ENCODE measurements at places on chromosomes 11 and 22.

DNA sequence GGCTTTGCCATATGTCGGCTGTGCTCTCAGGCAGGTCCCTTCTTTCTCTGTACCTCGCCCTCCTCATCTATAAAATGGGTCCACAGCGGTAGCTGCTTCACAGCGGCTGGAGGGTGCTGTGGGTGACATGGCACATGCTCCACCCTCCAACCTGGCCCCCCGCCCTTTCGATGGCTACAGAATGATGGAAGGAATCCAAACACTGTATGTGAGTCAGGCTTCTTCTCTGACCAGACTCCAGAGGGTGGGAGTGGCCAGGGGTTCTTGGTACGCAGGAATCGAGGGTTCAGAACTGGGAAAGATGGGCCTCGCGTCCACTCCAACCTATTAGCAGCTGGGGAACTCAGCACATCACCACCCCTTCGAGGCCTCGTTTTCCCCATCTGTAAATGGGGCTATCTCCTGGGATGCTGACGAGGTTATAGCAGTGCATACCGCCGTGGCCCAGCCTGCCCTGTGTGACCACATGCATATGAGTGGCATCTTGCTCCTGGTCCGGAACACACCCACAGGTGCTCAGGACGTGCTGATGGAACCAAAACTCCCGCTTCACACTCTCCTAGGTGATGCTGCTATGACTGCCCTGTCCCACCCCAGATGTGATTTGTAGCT is 26.4 kb downstream of the MN1 start:
- DNase-seq: no peak

DNA sequence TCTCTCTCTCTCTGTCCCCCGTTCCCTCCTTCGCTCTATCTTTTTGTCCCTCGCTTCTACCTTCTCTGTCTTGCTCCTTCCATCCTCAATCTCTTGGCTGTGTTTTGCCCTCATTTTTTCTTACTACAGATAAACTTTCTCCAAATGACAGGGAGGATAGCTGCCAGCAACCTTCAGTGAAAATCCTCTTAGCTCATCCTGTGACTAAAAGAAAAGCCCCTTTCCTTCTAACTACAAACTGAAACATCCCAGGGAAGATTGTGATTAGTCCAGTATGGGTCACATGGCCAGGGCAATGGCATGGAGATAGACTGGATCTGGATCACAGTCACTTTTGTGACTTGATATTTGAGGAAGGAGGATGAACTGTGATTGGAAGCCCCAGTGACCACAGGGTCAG is 10.4 kb downstream of the SPON1 start:
- no peak for DNase-seq

GRCh38 chr22:22011964-22012363 is 29.4 kb upstream of the TOP3B start:
- DNase-seq: no peak

DNA sequence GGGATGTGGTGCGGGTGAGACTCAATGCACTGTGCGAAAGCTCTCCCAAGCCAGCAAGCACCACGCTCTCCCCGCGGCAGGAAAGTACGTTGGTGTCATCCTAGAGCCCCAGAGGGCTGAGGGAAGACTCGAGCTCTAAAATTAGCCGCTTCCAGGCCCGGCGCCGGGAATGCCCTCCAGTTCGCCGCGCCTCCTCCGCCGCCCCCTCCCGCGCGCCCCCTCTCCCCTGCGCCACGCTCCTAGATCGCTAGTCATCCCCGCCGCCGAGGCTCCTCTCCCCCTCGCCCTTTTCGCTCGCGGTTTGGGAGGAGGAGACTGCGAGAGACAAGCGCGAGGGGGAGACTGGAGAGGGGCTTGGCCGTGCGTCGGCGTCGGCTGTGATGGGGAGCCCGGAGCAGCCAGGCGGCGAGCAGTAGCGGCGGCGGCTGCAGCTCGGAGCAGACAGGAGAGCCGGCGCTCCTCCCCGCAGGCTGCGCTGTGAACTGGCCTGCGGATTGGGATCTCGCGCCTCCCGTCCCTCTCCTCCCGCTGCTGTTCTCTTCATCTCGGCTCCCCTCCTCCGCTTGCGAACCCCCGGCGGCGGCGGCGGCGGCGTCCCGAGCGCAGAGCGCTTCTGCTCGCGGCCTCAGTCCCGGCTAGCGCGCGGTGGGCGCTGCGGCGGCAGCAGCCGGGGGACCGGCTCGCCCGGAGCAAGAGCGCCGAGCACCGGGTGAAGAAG is at the start of gene FAT3:
Gene FAT3 (plus strand): TSS at position 412 of the 718 bp plus-strand sequence. CDS start 127,295 bp downstream, outside the sequence.
- no peak for DNase-seq

- DNase-seq: no peak
These were observed 40.4 kb downstream of the BBOX1 start for GRCh38 chr11:27081056-27081455.

GRCh38 chr11:63897459-63898146 is 19.4 kb downstream of the RCOR2 start:
- peak; percentile 31 for DNase-seq

DNA sequence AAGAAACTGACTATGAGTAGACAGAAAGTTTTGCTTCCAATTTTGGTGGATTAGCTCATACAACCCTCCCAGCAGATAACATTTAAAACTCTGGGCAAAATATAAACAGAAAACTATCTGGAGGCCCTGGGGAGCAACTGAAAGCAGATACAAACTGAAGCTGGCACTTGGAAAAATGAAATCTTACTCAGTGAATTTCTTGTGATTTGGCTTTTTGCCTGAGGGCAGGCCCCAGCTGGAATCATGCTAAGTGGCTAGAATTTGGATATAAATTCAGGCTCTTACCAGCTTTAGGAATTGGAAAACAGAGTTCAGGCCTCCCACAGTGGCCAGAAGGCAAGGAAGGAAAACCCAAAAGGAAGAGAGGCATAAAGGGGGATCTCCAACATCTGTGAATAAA is 85.8 kb downstream of the EFCAB6 start:
- DNase-seq: no peak

GRCh38 chr11:83047515-83048225 is 24.0 kb downstream of the RAB30 start:
- no peak for DNase-seq

GRCh38 chr11:86473991-86474833 is 99.5 kb downstream of the CCDC81 start:
- DNase-seq: no peak

DNA sequence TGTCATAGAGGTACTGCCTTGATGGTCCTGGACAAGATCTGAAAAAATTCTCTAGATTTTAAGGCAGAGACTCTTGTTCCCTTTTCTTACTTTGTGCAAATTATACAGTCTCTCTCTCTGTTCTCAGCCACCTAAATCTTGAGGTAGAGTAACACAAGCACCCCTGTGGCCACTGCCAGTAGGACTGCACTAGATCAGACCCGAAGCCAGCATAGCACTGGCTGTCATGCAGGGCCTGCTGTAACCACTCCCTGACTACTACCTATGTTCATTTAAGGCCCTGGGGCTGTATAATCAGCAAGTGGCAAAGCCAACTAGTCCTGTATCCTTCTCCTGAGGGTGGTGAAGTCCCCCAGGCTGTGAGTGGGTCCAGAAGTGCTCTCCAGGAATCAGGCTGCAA is 11.8 kb upstream of the SLC22A24 start:
- no peak for DNase-seq

GRCh38 chr11:107708792-107709191 is 3.1 kb downstream of the SLN start:
- DNase-seq: no peak

DNA sequence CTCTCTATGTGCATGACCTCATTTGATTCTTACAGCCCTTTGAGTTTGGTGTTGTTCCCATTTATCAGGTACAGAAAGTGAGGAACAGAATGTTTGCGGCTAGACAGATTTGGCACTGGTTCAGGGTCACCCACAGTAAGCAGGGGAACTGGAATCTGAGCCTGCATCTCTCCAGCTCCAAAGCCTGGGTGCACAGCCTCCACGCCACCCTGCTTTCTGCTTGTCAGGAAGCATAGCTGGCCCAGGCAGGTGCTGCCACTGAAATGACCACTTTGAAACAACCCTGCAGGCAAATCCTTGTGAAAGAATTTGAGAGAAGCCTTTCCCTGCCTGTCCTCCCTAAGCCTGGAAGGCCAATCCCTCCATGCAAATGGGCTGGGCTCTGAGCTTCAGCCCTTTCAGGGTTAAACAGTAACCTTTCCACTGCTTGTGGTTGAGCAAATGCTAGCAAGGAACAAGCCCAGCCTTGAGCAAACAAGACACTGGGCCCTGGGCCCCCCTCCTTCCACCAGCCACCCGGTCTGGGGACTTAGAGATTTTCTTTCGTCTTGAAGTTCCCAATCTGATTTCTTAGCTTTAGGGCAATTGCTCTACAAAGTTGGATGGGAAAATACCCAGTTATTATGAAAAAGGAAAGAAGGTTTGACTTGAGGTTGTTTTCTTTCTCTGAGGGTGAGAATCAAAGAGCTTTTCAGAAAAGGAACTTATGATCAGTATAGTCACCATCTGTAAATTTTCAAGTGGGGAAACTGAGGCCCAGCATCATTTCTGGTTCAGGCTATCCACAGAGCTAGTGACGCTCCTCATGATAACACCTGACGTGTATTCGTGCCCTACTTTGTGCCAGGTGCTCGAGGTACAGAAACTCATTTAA is 19.4 kb downstream of the EHF start:
- no peak for DNase-seq

DNA sequence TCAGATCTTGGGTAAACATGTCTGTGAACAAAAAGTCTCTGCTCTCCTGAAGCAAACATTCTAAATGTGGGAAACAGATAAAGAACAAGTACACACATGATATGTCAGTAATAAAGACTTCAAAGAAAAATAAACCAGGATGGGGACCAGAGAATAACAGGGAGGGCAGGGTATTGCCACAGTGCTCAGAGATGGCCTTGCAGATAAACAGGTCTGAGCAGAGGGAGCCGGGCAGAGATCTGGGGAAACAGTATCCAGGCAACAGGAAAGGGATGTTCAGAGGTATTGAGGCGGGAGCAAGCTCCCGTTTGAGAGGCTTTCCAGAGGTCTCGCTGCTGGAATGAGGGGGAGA is 2.9 kb downstream of the CCDC86 start:
- DNase-seq: no peak

DNA sequence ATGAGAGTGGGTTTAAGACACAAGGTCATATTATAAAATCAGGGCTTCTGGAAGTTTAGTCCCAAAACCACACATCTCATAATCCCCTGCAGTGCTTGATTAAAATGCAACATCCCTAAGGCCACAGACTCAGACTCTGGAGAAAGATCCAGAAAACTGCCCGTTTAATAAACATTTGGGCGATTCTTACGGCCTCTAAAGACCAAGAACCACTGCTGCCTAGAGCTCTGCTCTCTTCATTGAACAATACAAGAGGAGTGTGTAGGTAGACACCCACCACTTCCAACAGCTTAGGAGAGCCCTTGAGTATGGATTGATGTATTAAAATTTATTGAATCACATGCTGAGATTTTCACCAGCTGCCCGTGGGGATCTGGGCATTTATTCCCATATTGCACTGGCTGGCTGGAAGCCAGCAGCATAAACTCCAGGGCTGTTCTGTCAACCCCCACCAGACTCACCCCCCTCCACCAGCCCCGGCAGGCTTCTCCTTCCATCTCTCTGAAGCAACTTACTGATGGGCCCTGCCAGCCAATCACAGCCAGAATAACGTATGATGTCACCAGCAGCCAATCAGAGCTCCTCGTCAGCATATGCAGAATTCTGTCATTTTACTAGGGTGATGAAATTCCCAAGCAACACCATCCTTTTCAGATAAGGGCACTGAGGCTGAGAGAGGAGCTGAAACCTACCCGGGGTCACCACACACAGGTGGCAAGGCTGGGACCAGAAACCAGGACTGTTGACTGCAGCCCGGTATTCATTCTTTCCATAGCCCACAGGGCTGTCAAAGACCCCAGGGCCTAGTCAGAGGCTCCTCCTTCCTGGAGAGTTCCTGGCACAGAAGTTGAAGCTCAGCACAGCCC is 749 bp upstream of the BEST1 start:
- DNase-seq: peak; percentile 44

- DNase-seq: no peak
These were observed 98.1 kb upstream of the KIRREL3 start for GRCh38 chr11:127098684-127099083.

GRCh38 chr11:16936643-16937042 is 77.6 kb downstream of the PLEKHA7 start:
- DNase-seq: no peak

DNA sequence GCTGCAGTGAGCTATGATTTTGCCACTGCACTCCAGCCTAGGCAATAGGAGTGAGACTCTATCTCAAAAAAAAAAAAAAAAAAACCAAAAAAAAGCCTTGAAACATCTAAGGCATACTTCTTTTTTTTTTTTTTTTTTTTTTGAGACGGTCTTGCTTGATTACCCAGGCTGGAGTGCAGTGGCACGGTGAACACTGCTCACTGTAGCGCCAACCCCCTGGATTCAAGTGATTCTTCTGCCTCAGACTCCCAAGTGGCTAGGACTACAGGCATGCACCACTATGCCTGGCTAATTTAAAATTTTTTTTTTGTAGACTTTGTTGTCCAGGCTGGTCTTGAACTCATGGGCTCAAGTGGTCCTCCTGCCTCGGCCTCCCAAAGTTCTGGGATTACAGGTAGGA is 19.5 kb downstream of the ARFGAP3 start:
- no peak for DNase-seq

GRCh38 chr11:13338019-13338426 is 60.4 kb downstream of the BMAL1 start:
- DNase-seq: no peak

DNA sequence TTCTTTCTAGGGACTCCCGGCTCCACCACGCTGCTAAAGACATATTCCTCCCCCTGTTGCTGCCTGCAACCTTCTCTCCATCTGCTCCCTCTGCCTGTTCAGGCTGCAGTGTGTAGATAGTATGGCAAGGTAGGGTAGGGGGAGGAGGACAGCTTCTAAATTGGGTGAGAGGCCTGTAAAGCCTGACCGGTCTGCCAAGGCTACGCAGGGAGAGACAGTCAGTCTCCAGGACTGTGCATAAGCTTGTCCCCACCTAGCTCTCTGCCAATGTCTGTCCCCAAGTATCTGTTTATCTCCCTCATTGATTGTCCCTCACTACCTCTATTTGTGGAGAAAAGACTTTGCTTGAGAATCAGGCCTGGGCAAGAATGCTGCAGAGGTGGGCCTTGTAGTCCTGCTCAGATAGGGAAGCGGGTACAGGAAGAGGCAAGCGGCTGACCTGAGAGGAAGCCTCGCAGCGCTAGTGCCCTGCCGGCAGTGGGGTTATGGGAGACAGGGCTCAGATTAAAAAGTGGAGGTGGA is 871 bp upstream of the SEZ6L start:
- DNase-seq: peak; percentile 85

DNA sequence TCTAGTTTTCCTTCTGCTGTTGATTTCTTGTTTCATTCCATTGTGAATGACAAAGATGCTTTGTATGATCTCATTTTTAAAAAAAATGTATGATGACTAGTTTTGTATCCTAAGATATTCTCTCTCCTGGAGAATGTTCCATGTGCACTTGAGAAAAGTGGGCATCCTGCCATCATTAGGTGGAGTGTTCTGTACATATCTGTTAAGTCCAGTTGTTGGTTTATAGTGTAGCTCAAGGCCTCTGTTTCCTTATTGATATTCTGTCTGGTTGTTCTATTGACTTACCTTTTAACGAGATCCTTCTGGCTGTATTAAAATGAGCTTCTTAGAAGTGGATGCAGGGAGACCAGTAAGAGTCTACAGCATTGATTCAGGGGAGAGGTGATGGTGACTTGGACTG is 35.2 kb downstream of the SGSM1 start:
- DNase-seq: no peak

- DNase-seq: no peak
These were observed 318.7 kb downstream of the CADM1 start for GRCh38 chr11:115185507-115185906.

GRCh38 chr11:71240865-71241691 is 11.3 kb downstream of the SHANK2 start:
- no peak for DNase-seq

- DNase-seq: no peak
These were observed 30.0 kb upstream of the FAR1 start for GRCh38 chr11:13638422-13638821.

Data from NCI-H1694 (cell line).